Left forelimb (tissue), 1 donor: ENCODE measurements at places on chromosomes 11 and 22.

DNA sequence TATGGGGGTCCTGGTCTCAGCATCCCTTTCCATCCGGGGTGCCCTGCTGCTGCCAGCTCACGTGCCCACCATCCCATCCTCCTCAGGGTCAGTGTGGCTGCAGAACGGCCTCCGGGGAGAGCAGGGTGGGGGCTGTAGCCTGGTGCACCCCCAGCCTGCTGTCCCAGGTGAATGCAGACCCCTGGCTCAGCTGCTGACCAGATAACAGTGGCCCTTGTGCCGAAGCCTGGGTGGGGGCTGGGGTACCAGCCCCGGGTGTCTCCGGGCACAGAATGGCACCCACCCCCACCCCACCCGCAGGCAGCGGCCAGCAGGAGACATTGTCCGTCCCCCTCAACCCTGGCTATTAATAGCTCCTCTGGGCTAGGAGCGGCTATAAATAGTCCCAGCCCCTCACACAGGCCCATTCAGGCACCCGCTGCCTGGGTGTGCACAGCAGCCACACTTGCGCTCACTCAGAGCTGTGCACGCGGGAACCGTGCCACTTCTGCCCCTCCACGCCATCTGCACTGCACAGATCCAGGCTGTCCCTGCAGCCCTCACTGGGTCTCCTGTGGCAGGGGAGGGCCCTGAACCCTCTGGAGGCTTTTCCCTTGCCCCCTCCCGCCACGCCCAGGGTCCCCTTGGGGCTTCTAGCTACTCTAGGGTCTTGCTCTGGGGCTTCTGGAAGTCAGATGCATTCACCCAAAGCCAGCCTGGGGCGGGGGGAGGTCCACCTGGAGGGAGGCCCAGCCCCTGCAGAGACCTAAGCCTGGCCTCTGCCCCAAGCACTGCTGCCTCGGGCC, 18.7 kb downstream of the CRELD2 start:
- no peak for DNase-seq

DNA sequence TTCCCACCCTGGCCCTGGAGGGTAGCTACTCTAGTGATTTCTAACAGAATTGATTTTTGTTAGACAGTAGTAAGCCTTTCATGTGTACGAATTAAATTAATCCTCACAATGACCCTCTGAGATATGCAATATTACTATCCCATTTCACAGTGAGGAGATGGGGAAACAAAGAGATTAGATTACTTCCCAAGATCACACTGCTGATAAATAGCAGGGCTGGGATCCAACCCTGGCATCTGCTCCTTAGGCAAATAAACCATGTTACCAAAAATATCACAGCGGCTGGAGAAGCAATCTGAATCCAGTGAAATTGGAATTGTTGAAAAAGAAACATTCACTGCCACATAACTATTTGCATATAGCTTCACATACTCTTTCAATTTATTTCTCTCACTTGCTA, 12.8 kb upstream of the CAVIN3 start:
- no peak for DNase-seq

- DNase-seq, result no peak
Measured at GRCh38 chr11:18802381-18803257, 11.0 kb upstream of the PTPN5 start.

DNA sequence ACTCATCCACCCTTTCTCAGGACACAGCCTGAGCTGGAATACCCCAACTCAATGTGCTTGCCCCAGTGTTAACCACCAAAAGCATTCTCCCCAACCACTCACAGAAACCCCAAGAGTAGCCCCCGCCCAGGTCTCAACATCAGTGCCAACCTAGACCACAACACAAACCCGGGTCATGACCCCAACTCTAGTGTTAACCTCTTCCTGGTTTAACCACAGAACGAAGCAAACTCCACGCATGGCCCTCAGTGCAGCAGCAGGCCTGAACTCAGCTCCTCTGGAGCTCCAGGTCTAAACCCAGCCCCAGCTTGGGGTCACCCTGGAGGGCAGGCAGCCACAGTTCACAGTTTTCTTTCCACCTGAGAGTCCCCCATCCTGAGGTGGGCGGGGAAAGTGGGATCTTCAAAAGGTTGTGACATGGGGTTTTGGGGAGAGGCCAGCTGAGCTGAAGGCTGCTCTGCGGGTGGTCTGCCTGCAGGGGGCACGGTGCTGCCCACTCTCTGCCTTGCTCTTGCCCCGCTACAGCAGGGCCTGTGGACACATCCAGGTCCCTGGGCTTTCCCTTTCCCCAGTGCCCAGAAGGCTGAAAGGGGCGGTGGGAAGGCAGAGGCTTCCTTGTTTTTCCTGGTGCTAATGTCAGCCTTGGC, 37.9 kb downstream of the NECTIN1 start:
- DNase-seq, result no peak

DNA sequence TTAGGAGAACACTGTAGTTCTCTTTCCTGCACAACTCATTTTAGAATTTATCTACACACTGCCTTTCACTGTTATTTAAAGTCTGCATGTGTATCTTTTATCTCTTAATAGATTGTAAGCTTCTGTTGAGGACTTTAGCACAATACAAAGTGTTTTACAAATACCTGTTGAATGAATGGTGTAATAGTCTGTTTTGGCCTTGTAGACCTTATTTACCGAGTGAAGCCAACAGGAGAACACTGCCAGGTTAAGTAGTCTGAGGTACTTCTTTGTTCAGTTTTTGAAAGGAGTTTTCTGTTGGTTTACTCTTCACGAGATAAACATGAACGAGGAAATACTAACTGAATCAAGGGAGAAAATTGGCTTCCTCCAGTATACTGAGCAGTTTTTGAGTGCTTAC, 31.0 kb downstream of the SIK2 start:
- DNase-seq, result no peak

- no peak for DNase-seq
Measured at GRCh38 chr22:37410174-37411055, 16.9 kb downstream of the ELFN2 start.

DNA sequence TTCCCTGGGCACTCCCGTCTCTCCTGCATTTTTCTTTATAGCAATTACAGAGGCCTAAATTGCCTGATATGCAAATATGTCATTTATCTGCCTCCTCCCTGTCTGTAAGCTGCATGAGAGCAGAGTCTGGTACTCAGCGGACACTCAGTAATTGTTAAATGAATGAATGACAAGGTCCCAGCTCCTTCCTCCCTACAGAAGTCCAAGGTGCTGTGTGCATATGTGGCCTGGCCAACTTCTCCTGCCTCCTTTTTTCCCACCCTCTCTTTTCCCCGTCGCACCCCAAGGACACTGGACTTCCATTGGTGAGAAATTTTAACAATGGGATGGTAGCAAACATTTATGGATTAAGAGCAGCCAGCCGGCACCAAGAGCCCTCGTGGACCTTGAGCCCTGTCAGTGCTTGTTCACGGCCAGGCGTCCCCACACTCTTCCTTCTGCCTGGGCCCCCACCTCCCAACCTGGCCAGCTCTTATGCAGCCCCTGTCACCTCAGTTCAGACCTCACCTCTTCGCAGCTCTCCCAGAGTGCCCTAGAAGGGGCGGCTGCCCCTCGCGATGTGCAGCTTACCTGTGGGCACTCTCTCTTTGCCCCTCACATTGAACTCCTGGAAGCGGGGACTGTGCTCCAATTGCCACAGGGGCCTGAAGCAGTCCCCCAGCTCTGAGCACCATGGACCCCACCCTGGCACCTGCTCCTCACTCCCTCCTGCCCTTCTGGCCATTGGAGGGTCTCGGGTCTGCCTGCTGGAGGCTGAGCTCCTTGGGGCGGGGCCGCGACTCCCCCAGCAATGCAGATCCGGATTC, 1.5 kb downstream of the TMPRSS6 start:
- no peak for DNase-seq

DNA sequence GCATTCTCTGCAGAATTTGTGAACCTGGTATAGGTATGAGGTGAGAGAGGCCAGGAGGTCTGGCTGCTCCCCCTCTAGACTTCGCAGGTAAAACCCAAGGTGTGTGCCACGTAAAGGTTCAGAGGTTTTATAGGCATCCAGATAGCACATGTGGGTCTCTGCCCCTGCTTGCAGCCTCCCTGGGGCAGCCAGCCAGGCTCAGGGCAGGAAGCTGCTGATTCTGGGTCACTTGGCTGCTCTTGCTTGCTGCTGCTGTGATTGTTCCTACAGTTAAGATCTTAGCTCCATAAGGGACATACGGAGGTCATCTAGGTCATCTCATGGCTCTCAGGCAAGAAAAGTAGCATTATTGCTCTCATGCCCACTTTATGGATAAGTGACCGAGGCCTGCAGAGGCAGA, 30.2 kb downstream of the ZBTB16 start:
- DNase-seq, result no peak

GRCh38 chr22:22375576-22376351, 131.2 kb downstream of the VPREB1 start:
- peak; percentile 75 for DNase-seq

DNA sequence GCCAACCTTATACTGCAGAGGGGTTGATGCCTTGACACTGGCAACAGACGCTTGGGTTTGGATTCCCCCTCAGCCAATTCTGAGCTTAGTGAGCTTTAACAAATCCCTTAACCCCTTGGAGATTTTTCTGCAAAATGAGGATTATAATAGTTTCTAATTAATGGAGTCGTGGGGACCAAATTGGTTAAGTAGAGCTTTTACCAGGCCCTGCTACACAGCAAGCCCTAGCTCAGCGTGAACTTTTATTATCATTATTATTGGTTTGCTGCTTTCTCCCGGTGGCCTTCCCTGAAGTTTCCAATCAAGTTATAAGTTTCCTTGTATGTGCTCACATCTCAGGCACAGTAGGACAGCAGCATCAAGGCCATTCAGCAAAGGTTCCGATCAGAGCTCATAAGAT, 156.6 kb upstream of the GUCY1A2 start:
- DNase-seq, result no peak

- DNase-seq, result no peak
Measured at GRCh38 chr11:34275486-34275885, 82.3 kb downstream of the ABTB2 start.

- DNase-seq, result peak; percentile 67
Measured at GRCh38 chr11:117875382-117876058, 938 bp downstream of the FXYD6 start.

DNA sequence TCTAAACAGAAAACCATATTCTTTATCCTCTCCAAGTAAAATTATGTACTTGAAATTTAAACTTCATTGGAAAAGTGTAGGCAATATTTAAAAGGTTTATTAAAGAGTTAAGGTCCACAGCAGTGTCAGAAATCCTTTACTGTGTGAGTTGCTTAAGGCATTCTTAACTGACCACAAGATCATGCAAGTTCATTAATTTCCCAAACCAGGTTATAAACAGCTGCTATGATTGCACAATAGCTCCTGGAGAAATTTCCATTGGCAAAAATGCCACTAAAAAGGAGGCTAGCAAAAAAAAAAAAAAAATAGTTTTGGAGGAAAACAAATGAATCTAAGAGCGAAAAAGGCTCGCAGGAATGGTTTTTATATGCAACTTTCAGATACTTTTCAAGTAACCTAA, 106.2 kb downstream of the ETS1 start:
- DNase-seq, result no peak

DNA sequence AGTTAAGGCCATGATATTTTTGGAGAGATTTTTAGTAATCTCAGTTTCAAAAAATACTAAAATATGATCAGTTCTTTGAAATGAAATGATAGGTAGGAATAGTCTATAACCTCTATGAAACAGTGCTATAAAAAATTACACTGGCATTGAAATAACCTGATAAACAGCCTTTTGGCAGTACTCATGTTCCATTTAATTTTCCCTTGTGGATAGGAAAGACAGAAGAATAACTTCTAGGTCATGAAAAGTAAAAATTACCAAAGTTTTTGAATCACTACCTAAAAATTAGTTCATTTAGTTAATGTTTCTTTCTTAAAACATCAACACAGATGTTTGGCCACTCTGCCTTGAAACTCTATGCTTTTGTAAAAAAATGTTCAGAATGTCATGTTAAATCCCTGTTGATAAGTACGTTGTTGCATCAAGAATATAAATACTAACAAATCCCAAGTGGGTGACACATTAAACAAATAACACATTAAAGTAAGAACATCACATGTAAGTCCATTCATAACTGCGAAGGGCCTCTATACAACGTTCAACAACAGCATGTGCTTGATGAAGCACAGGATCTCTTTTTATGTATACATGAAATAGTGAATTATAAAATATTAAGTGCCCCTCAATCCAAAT, 290.2 kb downstream of the SWAP70 start:
- no peak for DNase-seq

GRCh38 chr11:110479108-110480101, 49.7 kb downstream of the FDX1 start:
- no peak for DNase-seq

DNA sequence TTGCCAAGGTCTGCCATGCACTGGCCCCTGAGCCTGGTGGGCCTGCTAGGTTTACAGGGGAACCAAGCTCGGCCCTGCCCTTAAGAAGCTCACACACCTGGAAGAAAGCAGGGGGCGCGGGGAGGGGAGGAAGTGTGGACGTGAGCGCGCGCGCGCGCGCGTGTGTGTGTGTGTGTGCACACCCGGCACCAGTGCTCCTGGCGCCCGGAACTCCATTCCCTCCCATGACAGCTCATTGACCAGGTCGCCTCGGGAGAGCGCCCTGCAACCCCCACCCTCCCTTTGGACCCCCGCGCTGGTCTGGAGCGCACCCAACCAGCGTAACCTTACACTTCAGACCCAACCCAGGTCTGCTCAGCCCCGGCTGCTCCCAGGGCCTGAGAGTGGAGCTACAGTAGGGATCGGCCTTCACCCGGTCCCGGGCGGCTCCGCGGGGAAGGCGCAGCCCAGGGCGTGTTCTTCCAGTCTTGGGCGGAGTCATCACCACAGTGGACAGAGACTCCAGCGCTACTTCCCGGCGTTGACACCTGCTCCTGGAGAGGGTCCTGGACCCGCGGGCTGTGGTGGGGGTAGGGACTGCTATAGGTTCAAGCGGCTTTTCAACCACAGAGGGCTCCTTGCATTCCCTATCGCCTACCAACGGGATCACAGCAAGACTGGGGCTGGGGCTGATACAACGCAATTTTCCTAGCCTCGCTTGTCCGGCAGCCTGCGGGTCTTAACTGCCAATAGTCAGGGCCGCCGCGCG, 1.5 kb downstream of the GALNT18 start:
- no peak for DNase-seq

DNA sequence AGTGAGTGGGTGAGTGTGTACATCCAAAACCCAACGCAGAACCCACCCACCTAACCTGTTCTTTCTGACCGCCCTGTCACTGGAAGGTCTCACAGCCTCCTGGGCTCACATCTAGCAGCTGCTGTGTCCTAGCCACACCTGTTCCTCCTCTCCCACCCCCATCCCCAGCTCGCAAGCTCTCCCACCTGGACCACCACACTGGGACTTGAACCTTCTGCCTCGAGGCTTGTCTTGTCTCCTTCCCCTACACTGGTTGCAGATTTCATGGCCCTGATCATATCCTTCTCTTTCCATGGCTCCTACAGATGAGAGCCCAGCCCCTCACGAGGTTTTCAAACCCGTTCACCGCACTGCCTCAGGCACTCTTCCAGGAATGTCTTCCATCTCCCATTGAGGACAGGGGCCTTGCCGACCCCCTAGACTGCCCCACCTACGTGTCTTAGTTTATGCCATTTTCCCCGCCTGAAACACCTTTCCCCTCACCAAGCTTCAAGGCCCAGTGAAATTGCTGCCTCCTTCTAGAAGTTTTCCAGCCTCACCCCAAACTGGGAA, 6.7 kb downstream of the IFITM10 start:
- no peak for DNase-seq
